SK-N-SH (cell line): ENCODE measurements at places on chromosomes 12 and 14. TPM values are rescaled to one million over a fixed set of nuclear protein-coding genes. Genes with fewer than 3 reads are reported as not detected.

The SLC17A8 gene
- polyA plus RNA-seq: 0.11 TPM in 1 of 2 replicates, not detected in the other

The GYS2 gene
- polyA plus RNA-seq: 0.02 TPM in 1 of 2 replicates, not detected in the other

GRCh38 chr12:1807087-1807860, 13.1 kb upstream of the LRTM2 start:
- DNase-seq: no peak

The TPPP2 gene
- not detected in 2 replicates for polyA plus RNA-seq

DNA sequence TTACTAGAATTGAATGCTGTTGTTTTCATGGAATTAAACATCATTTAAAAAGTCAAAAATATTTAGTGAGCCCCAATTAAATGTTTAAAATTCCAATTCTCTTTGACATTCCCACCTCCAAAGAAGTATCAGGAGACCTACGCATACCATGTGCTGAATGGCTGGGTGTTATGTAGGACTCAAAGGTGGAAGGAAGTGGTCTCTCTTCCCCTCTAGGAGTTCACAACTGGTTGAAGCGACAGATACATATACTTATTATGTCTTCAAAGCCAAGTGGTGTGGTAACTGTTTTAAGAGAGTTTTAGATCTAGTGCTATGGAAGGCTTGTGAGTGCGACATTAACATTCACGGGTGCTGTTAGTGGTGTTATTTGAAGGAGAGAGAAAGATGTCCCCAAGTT, 464.0 kb downstream of the ATP23 start:
- DNase-seq: no peak
